Breast epithelium (tissue), 4 donors: ENCODE measurements at places on chromosomes 11 and 22. TPM values are rescaled to one million over a fixed set of nuclear protein-coding genes. Genes with fewer than 3 reads are reported as not detected.

GRCh38 chr22:49948958-49949913, 11.3 kb upstream of the PIM3 start:
- DNase-seq = peak; percentile 91

DNA sequence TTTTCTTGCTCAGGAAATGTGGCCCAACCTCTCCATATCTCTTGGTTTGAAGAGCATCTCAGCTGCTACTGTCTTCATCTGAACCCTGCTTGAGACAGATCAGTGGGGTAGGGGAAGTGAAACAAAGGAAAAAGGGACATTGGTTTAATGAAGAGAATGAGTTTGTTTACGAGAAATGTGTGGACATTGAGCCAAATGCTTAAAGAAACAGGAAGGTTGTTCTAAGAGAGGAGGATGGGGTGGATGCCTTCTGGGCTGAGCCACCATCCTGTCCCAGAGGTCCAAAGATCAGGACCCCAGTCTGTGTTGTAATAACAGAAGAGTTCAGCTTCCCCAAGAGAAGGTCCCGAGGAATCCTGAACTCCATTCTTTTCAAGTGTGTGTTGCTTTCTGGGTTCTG, 369.7 kb downstream of the INSC start:
- no peak for DNase-seq

DNA sequence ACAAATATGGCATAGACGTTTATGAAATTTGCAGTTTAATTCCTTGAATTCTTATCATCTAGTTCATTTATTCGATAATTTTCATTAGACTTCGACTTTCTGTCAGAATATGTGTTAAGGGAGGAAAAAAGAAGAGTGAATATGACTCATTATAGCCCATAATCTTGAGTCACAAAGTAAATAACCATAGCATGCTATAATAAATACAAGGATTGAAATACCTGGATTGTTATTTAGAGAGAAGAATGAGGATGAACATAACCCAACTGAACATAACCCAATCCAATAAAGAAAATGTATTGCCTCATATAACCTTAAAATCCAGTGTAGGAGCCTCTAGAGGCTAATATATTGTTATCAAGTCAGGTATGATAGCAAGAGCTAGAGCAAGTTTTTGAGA, 1858.3 kb upstream of the RAG2 start:
- no peak for DNase-seq

GRCh38 chr11:9956483-9956882, 292.6 kb downstream of the SWAP70 start:
- no peak for DNase-seq

DNA sequence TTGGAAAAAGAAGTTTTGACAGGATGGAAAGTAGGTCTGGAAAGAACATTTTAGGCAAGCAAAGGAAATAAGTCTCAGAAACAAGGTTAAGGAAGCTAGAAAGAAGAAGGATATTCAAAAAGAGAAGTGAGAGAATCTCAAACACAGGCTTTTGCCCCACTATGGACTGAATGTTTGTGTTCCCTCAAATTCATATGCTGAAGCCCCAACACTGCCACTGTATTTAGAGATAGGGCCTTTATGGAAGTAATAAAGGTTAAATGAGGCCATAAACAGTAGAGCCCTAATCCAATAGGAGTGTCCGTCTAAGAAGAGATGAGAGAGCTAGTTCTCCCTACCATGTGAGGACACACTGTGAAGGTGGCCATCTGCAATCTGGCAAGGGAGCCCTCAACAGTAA, 20.6 kb upstream of the RPS13 start:
- no peak for DNase-seq

The BLID gene
- 2.4 TPM for total RNA-seq

DNA sequence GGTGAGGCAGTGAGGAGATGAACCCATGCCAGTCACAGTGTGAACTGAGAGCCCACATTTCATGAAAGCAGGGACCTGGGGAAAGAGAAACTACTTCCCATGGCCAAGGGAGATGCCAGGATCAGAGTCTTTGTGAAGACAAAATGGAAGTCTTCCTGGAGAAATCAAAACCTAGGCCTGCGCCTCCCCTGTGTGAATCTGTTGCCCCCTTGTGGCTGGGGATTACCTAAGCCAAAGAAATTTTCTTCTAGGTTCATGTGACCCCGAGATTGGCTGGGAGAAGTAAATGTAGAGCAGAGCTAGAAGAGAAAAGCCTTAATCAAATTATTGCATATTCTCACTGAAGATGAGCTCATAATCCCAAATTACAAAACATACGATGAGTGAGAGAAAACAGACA, 1075.3 kb downstream of the TBC1D22A start:
- DNase-seq = no peak

DNA sequence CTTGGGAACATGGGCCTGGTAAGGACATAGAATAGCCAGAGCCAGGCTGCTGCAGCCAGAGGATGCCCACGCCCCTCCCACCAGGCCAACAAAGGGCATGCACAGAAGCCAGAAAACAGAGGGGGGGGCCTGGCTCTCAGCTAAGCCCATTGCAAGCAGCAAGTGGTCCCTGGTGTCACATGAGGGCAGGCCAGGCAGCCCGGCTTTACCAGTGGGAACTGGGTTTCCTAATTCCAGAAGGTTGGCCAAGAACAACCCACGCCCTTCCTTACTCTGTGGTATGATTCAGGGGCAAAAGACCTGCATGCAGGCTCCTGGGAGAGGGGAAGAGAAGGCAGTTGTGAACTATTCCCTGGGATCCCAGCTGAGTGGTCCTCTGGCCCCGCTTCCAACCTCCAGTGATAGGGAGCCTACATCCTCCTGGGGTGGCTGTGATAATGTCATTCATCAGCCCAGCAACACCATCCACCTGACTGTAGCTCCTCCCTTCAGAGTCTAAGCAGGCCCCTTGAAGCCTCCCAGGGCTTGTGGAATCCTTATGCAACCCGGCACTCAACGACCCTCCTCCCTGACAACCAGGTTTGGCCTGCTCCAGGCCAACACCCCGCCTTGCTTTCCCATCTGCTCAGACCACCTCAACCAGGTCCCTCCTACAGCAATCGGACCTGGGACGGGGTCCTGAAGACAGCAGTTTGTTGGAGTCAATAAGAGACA, 62.1 kb upstream of the LMO1 start:
- no peak for DNase-seq

DNA sequence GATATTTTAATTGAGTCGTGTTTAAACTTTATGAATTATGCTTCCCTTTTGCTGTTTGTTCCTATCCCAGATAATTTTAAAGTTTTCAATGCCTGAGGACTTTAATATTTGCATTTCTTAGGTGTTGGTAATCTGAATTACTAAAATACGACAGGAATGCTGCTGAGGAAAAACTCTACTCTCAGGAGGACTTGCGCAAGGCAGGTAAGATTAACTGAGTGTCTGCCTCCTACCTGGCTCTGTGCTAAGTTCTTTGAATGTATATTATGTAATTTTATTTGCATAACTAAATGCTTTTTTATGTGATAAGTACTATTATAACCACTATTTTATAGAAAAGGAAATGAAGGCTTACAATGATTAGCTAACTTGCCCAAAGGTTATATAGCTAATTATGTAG, 2.7 kb upstream of the KCNA4 start:
- DNase-seq = no peak

DNA sequence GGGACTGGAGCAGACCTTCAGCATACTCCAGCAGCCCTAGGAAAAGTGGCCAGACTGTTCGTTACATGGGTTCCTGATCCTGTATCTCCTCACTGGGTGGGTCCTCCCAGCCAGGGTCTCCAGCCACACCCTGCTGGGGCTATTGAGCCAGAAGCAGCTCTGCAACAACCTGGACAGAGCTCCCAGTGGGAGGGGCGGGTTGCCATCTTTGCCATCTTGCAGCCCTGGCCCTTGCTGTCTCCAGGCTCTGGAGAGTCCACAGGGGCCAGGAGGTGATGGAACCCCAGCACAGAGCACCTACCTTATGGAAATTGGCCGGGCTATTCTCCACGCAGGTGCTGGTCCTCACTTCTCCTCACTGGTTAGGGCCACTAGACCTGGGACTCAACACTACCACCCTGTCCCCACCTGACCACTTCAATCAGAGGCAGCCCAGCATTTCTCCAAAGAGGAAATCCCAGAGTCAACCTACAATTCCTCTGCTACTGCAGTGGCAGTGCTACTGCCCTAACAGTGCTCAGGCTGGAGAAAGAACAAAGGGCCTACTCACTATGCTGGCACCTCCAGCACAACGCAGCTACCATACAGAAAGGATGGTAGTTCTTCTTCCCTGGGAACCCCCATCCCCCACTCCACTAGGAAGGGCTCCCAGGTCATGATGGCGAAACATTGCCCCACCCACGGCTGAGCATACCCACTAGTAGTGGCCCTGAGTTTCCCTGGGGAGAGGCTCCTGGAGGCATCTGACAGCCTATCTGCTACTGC, 290.2 kb upstream of the NCAM1 start:
- no peak for DNase-seq

DNA sequence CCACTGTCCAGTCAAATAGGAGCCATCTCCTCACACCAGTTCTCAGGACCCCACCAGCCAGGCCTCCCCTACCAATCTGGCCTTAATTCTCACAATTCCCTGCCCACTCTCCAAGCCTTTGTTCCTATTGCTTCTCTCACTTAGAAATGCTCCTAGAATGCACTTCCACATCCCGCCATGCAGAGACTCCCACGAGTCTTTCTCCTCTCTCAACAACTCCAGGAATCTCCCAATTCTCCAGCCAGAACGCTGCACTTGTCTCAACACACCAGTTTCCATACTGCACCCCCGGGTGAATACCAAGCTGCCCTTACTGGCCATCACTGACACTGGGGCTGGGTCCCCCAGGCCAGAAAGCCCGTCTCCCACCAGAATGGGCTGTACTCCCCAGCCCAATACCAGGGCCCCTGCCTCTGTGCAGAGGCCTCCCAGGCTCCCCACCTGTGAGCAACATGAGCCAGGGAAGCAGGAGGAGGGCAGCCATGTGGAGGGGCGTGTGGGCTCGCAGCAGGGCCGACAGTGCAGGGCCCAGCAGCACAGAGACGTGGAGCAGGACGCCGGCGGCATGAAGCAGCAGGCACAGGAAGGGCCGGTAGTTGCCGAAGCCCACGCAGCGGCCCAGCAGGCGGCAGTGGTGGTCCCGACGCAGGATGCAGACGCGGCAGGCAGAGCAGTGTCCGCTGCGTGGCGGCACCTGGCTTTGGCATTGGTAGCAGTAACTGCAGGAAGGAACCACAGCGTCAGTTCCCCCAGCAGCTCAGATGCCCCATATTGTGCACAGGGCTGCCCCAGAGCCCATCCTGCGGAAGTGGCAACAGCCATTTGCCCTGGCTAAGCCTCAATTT, 2.4 kb downstream of the ZDHHC24 start:
- no peak for DNase-seq
